ENCODE measurements at places on chromosomes 5 and 9.

DNA sequence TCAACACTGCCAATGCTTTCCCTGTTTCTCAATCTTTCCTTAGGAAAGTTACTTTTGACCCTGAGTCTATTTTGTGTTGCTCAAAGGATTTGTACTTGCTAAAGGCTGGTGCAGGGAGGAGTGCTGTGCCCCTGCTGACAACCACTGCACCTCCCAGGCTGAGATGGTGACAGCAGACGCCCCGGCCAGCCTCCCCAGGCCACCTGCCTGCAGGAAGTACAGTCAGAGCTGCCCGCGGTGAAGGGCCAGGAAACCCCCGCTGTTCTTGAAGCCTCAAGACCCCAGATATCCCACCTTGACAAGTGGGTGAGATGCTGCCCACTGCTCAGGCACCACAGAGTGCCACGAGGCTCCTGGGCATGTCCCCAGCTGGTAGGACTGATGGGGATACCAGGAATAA is 44.2 kb upstream of the CKMT2 start:
- no peak for DNase-seq

GRCh38 chr5:124808842-124809268 is 62.4 kb upstream of the ZNF608 start:
- no peak for DNase-seq

DNA sequence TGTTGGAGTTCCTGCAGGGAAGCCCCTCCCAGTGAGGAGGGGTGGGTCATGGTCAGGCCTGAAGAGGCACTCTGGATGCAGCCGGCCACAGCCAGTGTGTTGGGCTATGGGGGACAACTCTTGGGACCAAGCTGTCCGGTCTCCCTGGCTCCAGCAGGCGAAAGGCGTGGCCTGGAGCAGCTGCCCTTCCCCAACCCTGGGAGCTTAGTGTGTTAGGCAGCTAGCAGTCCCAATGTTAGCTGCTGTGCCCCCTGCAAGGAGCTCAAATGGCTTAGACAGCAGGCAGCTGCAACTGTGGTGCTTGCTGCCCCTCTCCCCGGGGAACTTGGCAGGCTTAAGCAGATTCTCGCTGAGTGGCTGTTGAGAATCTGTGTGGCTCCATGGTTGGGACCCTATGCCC is 67.5 kb upstream of the ACTBL2 start:
- no peak for DNase-seq

- no peak for DNase-seq
Observed at GRCh38 chr5:125376059-125376641, 629.7 kb upstream of the ZNF608 start.

- no peak for DNase-seq
Observed at GRCh38 chr5:117082977-117083376, 508.4 kb upstream of the SEMA6A start.

DNA sequence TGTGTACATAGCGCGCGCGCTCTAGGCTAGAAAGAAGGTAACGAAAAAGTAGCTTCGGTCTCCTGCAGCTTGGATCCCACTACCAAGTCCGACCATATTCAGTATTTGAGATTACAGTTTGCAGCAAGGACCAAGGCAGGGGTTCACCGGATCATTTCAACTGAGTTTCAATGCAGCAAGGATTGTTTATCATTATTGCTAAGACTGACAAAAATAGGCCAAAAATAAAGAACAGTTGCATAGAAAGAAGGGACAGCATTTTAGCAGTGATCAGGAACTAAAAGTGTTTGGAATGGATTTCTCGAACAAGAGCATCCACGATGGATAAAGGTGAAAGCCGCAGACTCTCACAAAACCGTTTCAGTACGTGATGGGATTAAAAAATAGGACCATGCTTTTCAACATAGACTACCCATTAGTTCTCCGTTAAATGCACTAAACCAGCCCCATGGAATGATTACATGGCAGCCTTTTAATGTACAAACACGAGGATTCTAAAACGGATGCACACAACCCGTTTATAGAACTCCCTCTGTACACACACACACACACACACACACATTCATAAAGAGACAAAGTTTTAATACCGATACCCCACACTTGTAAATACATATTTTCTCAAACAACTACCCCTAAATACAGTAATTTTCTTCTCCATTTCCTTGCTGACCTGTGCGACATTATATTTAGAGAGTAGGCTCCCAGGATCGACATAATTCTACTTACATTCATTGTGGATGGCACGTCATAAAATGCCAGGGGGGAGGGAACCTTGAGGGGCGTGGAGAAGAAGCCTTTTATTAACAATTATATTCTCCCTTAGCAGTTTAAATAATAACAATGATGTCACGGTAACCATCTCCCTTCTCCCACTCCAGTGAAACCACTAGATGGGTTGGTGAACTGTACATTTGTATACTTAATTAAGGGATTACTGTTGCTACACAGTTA is 197.1 kb downstream of the MEF2C start:
- DNase-seq, result no peak

DNA sequence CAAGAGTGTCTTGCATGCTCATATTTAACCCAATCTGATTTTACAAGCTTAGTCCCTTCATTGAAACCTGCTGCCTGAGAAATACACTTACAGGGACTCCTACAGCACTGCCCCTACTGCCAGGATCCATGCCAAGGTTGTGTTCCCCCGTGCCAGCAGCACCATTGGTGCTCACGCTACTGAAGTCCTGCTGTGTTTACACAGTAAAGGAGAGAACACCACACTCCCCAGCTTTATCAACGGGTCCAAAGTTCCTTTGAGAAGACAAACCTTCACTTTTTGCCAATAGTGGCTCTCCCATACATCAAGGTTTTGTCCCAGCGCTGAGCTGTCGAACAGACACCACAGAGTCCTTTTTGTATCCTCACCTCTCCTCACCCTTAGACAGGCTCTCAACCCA is 155.1 kb upstream of the WWC1 start:
- DNase-seq, result no peak

- no peak for DNase-seq
Observed at GRCh38 chr9:5264219-5264595, 33.0 kb downstream of the INSL4 start.

DNA sequence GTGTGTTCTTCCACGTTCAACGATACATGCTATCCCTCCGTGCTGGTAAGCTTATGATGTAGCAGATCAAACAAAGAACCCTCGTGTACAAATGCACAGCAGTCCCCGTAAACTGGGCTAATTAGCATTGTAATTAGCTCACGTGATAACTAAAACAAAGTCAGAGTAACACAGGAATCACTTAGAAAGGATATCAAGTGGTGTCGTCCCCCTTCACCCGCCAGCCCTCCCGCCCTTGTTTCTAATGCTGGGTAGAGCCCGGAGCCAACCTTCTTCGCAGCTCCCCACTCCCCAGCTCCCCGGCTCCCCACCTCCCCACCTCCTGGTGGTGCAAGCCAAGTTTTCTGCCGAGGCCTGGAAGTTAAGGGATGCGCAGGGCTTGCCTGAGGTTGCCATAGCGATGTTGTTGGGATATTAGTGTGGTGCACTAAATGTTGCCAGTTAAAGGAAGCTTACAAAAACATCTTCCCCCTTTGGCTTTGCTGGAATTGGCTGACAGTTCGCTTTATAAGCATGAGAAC is 357.9 kb upstream of the CCNH start:
- DNase-seq, result no peak

GRCh38 chr9:108469654-108470053 is 386.1 kb downstream of the ACTL7B start:
- no peak for DNase-seq

DNA sequence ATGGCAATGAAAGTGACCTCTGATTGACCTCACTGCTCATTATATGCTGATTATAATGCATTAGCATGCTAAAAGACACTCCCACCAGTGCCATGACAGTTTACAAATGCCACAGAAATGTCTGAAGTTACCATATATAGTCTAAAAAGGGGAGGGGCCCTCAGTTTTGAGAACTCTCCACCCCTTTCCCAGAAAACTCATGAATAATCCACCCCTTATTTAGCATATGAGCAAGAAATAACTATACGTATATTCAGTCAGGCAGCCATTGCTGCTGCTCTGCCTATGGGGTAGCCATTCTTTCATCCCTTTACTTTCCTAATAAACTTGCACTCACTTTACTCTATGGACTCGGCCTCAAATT is 163.1 kb downstream of the ESM1 start:
- no peak for DNase-seq

- DNase-seq, result no peak
Observed at GRCh38 chr5:26492906-26493459, 545.4 kb downstream of the CDH9 start.

GRCh38 chr5:24162343-24162742 is 482.4 kb downstream of the CDH10 start:
- no peak for DNase-seq

GRCh38 chr9:99948896-99949295 is 42.4 kb downstream of the STX17 start:
- no peak for DNase-seq

GRCh38 chr5:27742805-27743204 is 704.4 kb upstream of the CDH9 start:
- DNase-seq, result no peak

GRCh38 chr5:19734776-19735175 is 253.2 kb downstream of the CDH18 start:
- no peak for DNase-seq

DNA sequence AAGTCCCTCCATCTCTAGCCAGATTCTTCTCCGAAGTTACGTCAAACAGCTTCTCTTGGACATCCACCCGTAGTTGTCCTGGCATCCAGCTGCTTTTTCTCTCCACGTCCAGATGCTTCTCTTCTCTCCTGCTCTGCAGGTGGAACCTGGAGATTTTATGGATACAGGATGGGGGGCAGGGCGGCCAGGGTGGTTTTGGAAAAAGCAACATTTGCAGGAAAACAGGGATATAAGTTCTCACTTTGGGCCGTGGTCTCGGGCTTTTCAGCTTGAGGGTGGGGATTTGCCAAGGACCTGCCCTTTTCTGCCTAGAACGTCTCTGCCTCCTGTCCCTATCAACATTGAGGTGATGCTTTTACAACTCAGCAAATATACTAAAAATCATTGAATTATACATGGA is 1941.6 kb upstream of the C9orf72 start:
- no peak for DNase-seq

GRCh38 chr9:123478967-123479602 is 123.1 kb downstream of the CRB2 start:
- DNase-seq, result no peak

- peak; percentile 51 for DNase-seq
Observed at GRCh38 chr5:180868960-180869359, 7.9 kb upstream of the ZFP62 start.

DNA sequence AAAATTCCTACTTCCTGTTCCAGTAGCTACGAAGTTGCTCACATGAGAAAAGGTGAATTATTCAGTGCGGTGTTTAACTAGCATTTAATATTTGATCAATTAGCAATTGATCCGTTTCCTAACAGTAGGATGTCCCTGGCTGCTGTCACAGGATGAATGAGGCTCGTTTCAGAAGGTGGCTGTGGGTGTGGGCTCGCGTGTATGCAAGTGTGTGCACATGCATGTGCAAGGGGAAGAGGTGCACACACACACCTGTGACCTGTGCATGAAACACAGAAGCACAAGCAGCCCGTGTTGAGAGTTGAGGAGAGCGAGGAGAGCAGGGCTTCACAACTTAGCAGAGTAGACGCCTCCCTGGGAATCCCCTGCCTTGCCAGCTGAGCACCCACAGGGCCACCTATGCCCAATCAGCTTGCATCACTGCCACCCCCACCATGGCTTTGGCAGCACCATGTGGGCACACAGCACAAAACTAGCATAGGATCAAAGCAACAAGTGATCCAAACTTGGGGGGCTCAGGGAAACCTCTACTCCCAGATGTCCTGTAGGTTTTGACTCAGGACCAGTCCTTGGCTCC is 107.2 kb downstream of the C5orf15 start:
- DNase-seq, result no peak

DNA sequence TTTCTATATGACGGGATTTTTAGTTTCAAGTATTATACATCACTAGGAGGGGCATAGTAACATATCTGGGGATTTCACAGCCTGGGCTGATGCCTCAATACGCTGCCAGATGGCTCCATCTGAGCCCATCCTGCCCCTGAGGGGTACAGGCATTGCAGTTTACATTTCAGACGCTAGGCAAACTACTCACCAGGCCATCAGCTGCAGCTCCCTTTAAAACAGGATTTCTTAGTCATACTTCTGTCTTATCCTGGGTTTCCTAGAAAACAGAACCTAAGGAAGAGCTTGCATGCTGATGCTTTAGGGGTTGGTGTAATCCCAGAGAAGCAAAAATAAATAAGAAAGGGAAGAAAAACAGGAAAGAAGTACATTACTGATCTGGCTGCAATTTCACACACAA is 372.8 kb upstream of the PIK3R1 start:
- no peak for DNase-seq

DNA sequence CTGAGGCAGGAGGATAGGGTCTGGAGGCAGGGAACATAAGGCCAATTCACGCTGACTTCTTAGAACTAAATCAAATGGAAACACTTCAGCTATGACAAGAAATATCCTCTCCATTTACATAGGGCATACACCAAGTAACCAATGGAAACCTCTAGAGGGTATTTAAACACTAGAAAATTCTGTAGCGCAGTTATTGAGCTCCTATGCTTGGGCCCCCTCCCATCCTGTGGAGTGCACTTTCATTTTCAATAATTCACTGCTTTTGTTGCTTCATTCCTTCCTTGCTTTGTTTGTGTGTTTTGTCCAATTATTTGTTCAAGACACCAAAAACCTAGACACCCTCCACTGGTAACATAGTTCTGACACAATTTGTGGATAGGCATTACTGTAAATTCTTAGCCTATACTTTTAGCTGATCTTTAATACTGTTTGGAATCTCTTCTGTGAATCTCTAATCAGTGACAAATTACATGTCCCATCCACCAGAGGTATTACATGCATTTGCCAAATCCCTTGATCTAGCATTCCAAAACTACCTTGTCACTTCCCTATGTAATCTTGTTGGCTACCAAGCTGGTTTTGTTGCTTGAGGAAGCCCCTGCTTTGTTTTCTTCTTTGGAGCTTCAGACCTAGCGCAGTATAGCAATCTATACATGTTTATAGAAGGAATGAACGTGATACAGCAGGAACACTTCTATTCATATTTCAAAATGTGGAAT is 61.6 kb downstream of the ST8SIA4 start:
- DNase-seq, result no peak

DNA sequence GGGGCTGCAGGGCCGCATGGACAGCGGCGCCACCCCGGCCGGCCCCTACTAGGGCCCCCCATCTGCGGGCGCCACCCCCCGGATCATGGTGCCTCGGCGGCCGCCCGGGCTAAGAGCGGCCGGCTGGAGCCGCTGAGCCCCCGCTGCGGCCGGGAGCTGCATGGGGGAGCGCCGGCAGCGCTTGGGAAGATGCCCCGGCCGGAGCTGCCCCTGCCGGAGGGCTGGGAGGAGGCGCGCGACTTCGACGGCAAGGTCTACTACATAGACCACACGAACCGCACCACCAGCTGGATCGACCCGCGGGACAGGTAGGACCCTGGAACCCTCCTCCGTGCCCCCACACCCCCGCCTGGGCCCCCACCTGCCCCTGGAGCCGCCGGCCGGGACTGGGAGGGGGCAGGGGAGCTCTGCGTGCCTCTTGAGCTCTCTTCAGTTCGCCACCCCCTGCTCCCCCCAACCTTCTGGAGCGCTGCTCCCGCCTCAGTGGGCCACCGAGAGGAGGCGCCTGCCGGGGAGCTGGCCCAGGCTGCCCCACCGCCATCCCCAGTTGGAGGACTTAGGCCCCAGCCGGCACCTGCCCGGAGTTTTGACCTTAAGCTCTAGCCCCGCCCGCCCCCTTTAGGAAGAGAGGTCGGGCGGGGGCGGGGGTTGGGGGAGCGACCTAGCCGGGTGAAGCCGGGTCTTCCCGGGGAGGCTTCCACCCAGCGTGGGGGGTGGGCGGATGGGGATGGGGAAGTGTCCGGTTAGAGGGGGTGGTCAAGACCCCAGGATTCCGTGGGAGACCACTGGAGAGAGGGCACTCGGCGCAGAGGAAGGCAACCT is 730 bp downstream of the WWC1 start:
- DNase-seq, result no peak

- no peak for DNase-seq
Observed at GRCh38 chr9:79946712-79947111, 374.9 kb downstream of the TLE4 start.

All from effector CD4-positive, alpha-beta T cell (primary cell).